Inflammatory macrophage treated with lipopolysaccharide for 1 hour (primary cell): ENCODE measurements at places on chromosomes 5 and 9.

DNA sequence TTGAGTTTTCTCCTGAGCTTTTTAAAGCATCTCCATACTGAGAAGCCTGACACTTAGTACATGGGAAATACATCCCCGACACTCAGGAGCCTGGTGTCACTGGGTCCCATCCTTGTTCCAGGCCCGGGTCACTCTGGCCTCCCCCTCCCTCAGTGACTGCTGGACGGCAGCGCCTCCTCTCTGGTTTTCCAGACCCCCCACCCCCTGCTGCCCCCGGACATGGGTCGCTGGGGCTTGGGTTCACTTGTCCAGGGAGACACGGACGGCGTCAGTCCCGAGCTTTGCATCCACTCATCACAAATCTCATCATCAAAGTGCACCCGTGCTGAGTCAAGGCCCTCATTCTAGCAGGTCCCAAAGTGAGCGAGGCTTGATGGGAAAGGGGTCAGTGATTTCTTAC is 243.0 kb downstream of the IRX2 start:
- DNase-seq, result no peak

- peak; percentile 23 for DNase-seq
Measured at GRCh38 chr9:134293611-134294152, 32.6 kb upstream of the RXRA start.

DNA sequence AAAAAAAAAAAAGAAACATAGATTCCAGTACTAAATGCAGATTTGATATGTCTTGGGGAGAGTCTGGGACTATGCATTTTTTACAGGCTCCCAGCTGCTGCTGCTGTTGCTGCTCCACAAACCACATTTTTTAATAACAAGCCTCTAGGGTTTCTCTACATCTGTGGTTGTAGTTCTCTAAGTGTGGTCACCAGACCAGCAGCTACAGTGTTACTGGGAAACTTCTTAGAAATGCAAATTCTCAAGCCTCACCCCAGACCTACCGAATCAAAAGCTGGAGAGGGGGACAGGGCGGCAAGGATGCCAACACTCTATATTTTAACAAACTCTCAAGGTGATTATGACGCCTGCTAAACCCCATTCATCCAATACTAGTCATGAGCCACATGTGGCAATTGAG is 293.4 kb upstream of the PTGER4 start:
- DNase-seq, result peak; percentile 47

- peak; percentile 38 for DNase-seq
Measured at GRCh38 chr5:95892784-95893354, 68.8 kb downstream of the ELL2 start.

- DNase-seq, result no peak
Measured at GRCh38 chr5:143893638-143894037, 81.7 kb downstream of the HMHB1 start.

DNA sequence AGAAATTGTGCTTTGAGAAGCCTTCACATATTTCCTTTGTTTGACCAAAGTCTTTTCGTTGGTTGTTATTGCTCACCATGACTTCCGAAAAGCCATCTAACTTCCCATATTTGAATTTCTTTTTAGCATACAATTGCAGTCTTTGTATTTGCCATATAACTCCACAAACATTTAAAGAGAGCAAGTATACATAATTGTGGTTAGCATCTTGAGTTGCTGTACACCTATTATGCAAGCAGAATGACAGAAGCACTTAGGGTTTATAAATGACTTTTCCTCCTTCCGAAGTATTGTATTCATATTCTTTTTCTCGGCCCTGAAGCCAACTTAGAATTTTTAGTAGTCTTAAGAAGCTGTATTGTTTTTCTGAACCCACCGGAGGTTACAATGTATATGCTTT is 250.4 kb downstream of the RFK start:
- no peak for DNase-seq

- peak; percentile 86 for DNase-seq
Measured at GRCh38 chr9:124267271-124267807, 9.6 kb downstream of the NEK6 start.

DNA sequence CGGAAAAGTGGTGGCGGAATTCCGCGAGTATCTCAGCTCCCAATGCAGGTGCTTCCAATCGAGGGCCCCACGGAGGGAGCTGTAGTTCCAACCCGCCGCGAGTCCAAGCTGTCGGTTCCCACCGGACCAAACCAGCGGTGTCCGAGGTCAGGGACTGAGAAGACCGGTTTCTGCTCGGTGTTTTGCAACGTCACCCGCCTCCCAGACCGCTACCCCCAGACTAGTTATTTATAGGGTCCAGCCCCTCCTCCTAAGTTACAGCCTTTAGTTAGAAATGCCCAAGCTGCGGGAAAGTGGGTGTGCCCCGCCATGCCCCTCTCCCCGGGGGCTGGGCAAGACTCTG is 677 bp upstream of the MYORG start:
- no peak for DNase-seq

DNA sequence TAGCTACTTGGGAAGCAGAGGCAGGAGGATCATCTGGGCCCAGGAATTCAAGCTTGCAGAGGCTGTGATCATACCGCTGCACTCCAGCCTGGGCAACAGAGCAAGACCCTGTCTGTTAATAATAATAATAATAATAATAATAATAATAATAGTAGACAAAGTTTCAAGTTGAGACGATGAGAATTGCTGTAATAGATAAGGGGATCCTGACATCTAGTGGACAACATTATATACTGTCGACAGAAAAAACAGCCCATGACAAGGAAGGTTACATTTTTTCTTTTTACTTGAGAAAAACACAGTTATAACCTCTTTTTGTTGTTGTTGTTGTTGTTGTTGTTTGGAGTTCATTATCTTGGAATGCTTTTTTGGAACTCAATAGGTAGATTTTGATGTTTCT is 35.3 kb downstream of the NDFIP1 start:
- peak; percentile 25 for DNase-seq

GRCh38 chr5:10701567-10702039 is 59.4 kb downstream of the DAP start:
- no peak for DNase-seq

GRCh38 chr5:131373265-131373664 is 109.4 kb downstream of the CDC42SE2 start:
- no peak for DNase-seq

GRCh38 chr5:133250527-133250926 is 198.7 kb downstream of the HSPA4 start:
- DNase-seq, result no peak

DNA sequence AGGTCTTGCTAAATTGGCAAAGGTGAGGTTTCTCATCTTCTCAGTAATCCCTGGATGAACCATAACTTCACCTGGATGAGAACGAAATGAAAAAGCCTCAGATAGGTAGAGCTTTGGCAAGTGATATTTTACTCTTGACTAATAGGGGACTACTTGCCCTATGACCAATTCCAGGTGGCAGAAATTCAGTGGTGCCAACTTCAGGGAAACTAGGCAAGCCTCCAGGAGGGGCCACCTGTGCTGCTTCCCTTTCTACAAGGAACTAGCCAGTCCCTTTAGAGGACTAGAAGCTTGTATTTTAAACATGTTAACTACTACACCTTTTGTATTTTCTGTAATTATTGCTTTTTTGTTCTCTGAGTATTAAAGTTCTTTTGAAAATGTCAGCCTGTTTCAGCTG is 169.0 kb upstream of the GRIA1 start:
- no peak for DNase-seq

GRCh38 chr9:105054491-105054890 is 126.5 kb upstream of the ABCA1 start:
- peak; percentile 41 for DNase-seq

DNA sequence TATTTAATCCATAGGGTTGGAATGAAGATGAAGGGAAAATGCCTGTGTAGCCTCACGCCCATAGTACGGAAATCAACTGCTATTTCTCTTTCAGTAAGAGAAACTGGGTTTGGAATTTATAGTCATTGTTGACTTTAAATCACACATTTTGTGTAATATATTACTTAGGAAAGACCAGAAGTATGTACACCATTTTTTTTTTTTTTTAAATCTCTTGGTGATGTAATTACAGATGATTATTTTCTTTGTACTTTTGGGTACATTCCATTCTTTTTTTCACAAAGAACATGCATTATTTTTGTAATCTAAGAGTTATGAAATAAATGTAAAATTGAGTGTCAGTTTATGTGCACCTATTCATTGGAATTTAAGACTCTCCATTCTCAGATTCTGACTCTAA is 45.7 kb downstream of the POC5 start:
- DNase-seq, result no peak

- no peak for DNase-seq
Measured at GRCh38 chr5:115774684-115775083, 41.8 kb downstream of the CDO1 start.

GRCh38 chr5:8840237-8840636 is 705.6 kb downstream of the SEMA5A start:
- DNase-seq, result no peak

- DNase-seq, result no peak
Measured at GRCh38 chr9:136832581-136832980, 9.7 kb upstream of the AJM1 start.

DNA sequence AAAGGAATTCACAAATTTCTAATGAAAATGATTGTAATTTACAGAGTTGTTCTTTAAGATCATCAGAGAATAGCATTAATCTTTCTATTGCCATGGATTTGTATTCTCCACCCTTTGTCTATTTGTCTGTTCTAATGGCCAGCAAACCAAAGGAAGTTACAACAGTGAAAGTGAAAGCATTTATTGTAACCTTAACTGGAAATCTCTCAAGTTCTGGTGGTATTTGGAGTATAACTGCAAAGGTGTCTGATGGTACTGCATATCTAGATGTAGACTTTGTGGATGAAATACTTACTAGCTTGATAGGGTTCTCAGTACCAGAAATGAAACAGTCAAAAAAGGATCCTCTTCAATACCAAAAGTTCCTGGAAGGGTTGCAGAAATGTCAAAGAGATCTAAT is 21.7 kb downstream of the RMI1 start:
- DNase-seq, result no peak

- DNase-seq, result no peak
Measured at GRCh38 chr9:2489838-2490314, 131.7 kb upstream of the VLDLR start.

DNA sequence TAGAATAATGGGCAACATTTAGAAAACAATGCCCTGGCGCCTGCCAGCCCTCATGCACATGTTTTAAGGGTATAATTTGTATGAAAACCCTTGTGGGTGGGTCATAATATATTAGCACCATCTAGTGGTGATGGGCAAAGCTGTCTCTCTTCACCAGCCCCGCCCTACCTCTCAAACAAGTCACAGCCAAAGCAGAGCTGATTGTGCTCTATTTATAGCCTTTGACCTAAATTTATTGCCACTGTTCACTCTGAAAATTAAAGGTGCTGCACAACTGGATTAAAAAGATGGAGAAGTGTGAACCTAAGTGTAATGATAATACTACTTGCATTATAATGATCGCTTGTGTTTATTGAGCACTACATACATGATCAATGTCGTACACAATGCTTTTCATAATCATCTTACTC is 131.9 kb upstream of the ANKH start:
- peak; percentile 49 for DNase-seq
